ENCODE measurements at places on chromosomes 7 and 10. TPM values are rescaled to one million over a fixed set of nuclear protein-coding genes. Genes with fewer than 3 reads are reported as not detected.

- no peak for DNase-seq
Observed at GRCh38 chr7:47149208-47149839, 432.6 kb downstream of the TNS3 start.

GRCh38 chr7:5470816-5471215, 47.2 kb upstream of the TNRC18 start:
- DNase-seq = no peak

DNA sequence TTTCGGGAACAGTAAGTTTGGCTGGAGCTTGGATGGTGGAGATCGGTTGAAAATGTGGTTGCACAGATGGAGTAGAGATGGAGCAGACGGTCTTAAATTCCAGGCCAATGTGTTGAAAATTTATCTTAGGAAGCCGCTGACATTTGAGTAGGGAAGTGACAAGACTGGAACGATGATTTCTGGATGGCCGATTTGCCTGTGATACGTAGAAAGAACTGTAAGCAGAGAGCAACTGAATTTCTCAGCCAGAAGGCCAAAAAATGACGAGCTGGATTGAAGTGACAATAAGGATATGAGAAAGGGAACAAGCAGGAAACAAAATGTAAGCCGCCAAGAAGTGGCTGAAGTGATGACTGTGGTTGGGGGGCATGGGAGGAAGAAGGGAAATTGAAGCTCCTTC, 687 bp upstream of the ARMC3 start:
- no peak for DNase-seq

Gene OSBPL3
- total RNA-seq = 41.9 TPM

DNA sequence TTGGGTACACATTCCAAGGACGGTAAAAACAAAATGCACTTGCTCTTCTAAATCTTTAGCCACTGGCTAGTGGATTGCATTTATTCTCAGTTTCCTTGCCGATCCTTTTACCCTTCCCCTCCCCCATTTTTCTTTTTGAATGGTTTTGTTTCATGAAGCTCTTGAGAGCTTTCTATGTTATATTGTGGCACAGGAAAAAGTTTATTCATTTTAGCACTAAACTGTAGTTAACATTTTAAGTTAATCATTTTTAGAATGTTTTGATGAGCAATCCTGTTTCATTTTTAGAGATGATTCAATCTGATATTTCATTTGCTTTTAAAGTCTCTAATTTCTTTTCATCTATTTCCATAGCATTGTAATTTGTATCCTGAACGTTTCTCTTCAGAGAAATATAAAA, 24.0 kb downstream of the ZEB1 start:
- DNase-seq = no peak

Gene UCMA
- total RNA-seq = not detected

Gene CAMK2B
- total RNA-seq = 1.5 TPM

- peak; percentile 68 for DNase-seq
Observed at GRCh38 chr10:28984431-28984830, 304.4 kb upstream of the LYZL1 start.

Gene ADIRF
- 107 TPM for total RNA-seq

- DNase-seq = no peak
Observed at GRCh38 chr7:148484486-148484885, 106.1 kb upstream of the C7orf33 start.

Gene NRF1
- total RNA-seq = 11.6 TPM

GRCh38 chr7:90892213-90892612, 296.1 kb downstream of the CDK14 start:
- no peak for DNase-seq

DNA sequence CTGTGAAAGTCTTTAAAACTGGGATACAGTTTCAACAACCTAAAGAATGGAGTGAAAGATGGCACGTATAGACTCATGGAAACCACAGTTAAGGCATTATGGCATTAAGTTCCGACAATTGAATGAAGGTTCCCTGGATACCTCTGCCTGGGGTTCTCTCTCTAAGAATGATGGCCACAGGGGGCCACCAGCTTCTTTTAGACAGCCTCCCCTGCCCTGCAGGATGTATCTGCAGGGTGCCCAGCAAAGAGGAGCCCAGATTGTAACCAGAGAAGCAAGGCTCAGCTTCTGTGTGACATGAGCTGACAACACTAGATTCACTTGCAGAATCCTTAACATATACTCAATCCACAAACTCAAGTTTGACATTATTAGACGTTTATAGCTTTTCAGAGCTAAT, 645.4 kb downstream of the PARD3 start:
- DNase-seq = no peak

- DNase-seq = no peak
Observed at GRCh38 chr10:66917104-66917503, 8.7 kb upstream of the LRRTM3 start.

DNA sequence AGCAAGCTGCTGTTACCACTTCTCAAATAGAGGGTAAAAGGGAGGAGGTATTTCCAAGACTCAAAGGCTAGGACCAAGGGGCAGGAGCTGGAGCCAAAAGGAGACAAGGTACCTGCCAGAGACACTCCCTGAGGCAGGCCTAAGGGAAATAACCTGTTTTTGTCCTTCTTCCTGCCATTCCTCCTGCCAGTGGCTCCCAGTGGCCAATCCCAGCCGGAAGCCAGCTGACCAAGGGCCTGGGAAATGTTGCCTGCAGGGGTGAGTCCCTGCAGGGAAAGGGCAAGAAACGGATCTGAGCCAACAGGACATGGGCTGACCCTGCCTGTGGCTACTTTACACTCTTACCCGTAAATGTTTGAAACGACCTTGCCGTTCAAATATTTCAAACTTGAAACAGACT, 3.5 kb downstream of the CYTH3 start:
- no peak for DNase-seq

DNA sequence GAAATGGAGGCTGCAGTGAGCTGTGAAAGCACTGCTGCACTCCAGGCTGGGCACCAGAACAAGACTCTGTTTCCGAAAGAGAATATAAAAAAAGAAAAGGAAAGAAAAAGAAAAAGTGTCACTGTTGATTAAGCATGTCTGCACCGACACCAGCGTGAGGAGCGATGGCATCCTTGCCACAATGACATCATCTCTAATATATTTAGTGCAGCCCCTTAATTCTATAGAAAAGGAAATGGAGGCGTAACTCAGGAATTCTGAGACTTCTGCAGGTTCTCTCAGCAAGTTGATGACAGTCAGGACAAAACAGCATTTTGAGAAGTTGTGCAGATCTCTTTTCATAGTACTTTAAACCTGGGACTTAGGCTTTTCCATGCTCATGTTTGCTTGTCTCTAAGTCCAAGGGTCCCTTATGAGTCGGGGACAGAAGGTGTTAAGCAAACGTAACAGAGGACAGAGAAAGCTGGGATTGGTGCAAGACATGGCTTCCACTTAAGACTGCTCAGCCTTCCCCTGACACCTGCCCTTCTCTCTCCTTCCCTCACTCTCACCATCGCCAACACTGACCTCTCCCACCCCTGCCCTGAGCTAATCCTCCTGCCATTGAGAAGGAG, 16.9 kb upstream of the ANKRD1 start:
- no peak for DNase-seq

Gene CLRN3
- not detected for total RNA-seq

Gene MACROH2A2
- 33.9 TPM for total RNA-seq

GRCh38 chr7:134302120-134302519, 14.6 kb downstream of the SLC35B4 start:
- peak; percentile 17 for DNase-seq

- DNase-seq = no peak
Observed at GRCh38 chr10:114874827-114875411, 53.3 kb downstream of the FHIP2A start.

Gene FOXI2
- not detected for total RNA-seq

- no peak for DNase-seq
Observed at GRCh38 chr10:23354630-23355279, 10.2 kb upstream of the C10orf67 start.

- DNase-seq = no peak
Observed at GRCh38 chr7:116806046-116806944, 56.1 kb upstream of the CAPZA2 start.

Gene PCDH15
- total RNA-seq = not detected

DNA sequence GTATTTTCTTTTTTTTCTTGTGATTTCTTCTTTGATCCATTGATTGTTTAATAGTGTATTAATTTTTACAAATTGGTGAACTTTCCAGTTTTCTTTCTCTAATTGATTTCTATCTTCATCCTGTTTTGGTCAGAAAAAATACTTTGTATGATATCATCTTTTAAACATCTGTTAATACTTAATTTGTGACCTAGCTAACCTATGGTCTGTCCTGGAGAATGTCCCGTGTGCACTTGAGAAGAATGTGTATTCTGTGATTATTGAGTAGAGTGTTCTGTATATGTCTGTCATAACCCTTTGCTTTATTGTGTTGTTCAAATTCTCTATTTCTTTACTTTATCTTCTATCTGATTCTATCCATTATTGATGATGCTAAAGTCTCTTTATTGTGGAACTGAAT, 65.8 kb upstream of the ZEB1 start:
- no peak for DNase-seq

DNA sequence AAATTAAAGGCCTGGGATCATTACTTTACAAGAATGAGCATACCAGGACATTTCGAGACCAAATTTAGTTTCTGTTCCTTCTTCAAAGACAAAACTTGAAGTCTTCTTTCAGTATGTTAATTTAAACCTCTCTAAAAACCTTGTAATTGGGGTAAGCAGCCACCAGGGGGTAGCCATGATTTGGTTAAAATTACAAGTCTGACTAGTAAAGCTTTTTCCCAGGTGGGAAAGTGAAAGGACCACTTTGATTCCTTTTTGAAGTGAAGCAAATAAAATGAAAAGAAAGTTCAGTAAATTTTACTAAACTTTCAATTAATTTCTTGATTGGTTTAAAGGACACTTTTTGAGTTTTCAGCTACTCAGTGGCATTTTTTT, 294.3 kb downstream of the BBS9 start:
- DNase-seq = no peak

GRCh38 chr10:84552478-84552877, 224.1 kb downstream of the CCSER2 start:
- DNase-seq = no peak

Gene UNCX
- not detected for total RNA-seq

Gene PIP
- not detected for total RNA-seq

GRCh38 chr7:71857338-71857737, 554.8 kb downstream of the CALN1 start:
- no peak for DNase-seq

Gene CFAP70
- 0.28 TPM for total RNA-seq

DNA sequence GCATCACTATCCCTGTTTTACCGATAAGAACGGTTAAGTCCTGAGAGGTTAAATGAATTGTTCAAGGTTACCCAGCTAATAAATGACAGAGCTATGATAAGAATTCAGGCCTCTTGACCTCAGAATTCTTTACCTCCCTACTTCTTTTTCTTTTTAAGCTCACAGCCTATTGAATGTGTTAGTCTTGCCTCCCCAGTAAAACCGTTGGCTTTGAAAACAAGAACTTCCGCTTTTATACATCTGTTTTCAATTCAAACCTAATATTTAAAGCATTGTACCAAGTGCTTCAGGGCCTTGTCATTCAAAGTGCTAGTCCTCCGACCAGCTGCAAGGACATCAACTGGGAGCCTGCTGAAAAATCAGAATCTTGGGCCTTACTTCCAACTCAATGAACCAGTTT, 15.6 kb downstream of the SEC31B start:
- no peak for DNase-seq

DNA sequence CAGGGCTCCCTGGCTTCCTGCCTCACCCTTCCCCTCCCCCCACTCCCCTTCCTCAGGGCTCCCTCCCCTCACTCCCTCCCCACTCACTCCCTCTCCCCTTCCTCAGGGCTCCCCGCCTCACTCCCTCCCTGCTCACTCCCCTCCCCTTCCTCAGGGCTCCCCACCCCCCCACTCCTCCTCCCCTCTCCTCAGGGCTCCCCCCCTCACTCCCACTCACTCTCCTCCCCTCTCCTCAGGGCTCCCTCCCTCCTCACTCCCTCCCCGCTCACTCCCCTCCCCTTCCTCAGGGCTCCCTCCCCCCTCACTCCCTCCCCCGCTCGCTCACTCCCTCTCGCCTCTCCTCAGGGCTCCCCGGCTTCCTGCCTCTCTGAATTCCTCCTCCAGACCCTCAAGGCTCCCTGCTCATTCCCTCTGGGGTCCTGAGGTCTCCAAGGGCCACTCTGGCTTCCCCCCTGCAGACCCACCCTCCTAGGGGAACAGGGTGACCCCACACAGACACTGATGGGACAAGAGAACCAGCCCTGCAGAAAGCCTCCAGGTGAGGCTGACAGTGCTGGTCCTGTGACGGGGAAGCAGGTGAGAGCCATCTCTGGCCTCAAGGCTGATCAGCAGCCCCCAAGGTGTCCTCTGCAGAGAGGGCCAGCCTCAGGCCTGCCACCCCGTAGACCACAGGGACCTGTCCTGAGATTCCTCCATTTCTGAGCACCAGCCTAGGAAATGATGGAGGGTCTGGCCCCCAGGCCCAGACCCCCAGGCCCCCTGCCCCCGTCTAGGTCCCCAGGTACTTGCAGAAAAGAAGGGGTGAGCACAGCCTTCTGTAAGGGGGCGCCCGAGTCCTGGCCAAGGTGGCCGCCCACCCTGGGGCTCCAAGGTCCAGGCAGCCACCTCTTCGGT, 47.2 kb downstream of the PWWP2B start:
- no peak for DNase-seq

GRCh38 chr7:150981644-150982043, 3.5 kb upstream of the KCNH2 start:
- DNase-seq = no peak

- DNase-seq = no peak
Observed at GRCh38 chr7:17915796-17916195, 24.5 kb downstream of the SNX13 start.

Gene PPP2R2D
- total RNA-seq = 42.7 TPM

DNA sequence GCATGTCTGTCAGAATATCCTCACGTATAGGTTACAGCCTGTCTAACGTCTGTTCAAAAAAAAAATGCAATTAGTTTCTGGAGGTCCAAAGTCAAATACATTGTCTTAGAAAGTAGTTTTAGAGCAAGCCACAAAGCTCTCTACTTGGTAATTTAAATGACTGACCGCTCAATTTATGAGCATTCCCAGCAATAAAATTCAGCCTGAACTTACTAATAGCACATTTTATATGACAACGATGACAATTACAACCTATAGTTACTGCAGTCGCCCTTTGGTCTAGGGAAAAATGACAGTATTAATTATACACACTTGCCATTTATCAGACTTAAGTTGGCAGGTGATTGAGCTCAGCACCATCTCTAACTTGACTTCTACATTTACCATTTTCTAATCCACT, 425.8 kb upstream of the STEAP1 start:
- no peak for DNase-seq

- DNase-seq = no peak
Observed at GRCh38 chr10:4638099-4638498, 187.9 kb upstream of the AKR1E2 start.

DNA sequence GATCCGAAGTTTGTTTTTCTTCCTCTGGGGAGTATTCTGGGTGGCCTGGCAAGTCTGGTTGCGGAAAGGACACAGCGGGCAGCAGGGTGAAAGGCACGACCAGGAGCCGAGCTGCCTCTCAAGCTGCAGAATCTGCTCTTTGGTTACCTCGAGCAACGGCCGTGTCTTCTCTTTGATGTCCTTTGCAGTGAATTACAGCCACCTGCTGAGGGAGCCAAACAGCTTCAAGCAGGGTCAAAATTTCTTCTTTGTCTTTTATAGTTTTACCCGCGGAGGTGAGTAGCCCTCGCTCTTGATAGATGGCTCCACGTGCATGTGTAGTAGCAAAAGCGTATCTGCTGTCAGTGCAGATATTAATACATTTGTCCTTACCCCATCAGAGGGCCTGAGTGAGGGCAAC, 177.3 kb upstream of the MBL2 start:
- DNase-seq = no peak

Gene FAM25A
- not detected for total RNA-seq

Gene ACSM6
- not detected for total RNA-seq

- no peak for DNase-seq
Observed at GRCh38 chr7:28806841-28807240, 151.3 kb downstream of the TRIL start.
